ENCODE measurements at places on chromosomes 1 and 21.

- DNase-seq = no peak
Measured at GRCh38 chr1:17045634-17046333, 8.0 kb downstream of the SDHB start.

DNA sequence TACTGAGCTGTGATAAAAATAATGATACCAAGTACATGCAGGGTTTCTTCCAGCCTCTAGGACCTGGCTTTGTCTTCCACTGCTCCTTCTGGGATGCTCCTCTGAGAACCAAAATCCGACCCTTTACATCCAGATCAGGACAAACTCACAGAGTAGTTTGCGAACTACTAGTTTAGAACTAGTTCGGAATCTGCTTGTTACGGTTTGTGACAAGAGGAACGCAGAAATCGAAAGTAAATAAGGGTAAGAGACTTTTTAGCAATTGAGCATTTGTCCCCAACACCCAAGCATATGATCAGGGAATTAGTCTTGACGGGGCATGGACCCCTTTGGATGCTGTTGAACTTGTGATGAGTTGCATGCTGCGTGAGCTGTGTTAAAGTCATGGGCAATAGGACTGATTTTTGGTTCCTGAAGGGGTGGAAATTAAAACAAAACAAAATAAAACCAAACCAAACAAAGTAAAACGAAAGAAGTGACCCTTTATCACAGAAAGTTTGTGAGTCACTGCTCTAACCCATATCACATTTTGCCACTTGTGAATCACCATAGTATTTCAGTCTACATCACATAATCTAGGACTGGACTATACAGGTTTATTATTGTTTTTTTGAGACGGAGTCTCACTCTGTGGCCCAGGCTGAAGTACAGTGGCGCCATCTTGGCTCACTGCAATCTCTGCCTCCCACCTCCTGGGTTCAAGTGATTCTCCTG, 35.7 kb upstream of the ERRFI1 start:
- no peak for DNase-seq

- no peak for DNase-seq
Measured at GRCh38 chr1:209803568-209803967, 2.4 kb downstream of the IRF6 start.

GRCh38 chr1:94925004-94925403, 1.9 kb downstream of the CNN3 start:
- DNase-seq = no peak

- DNase-seq = no peak
Measured at GRCh38 chr1:196088541-196088940, 519.7 kb downstream of the KCNT2 start.

DNA sequence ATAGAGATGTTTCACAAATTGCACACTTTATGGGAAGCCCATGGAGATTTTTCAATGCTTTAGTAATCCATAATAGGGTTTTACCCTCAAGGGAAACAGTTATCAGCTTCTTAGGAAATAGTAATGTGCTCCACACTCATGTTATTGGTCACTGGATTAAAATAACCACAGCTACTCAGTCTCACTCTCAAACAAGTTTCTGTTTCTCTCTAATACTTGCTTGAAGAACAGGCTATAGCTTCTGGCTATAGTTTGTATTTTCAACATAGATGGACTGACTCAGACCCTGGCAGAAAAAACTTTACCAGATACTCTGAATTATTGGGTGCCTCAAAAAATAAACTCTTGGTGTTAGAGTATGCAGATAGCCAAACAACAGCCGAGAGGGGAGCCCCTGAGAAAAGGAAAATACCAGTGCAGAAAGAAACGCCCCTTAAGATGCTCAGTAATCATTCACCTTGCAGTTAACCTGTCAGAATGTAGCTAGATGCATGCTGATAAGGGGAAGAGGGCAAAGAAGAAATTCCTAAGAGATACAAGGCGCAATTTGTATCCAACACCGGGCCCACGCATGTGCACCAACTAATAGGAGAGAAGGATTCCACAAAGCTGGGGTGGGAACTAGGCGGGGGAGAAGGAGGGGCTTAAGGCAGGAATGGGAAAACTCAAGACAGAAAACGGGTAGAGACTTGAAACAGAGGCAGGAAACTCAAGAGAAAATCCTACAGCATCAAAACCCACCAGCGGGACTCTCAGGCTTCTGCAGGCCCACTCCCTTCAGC, 30.4 kb upstream of the PDE4B start:
- DNase-seq = no peak

All from effector memory CD4-positive, alpha-beta T cell (primary cell).